ENCODE measurements at places on chromosomes 12 and 14.
A peak's percentile ranks its signal among the peaks of the same experiment; 100 is the strongest.

- H3K27ac ChIP-seq = no peak overlapping the region
- no peaks in the 10 kb centered on the region for H3K4me1 ChIP-seq
- H3K27me3 ChIP-seq = no peaks in the 10 kb centered on the region
- H3K36me3 ChIP-seq = no peaks in the 10 kb centered on the region
- DNase-seq = no peak
Observed at GRCh38 chr14:98634043-98634820, 637.8 kb downstream of the BCL11B start.

- no peaks in the 10 kb centered on the region for H3K36me3 ChIP-seq
- H3K27me3 ChIP-seq = no peaks in the 10 kb centered on the region
- H3K4me1 ChIP-seq = no peaks in the 10 kb centered on the region
- H3K27ac ChIP-seq = no peak overlapping the region
- DNase-seq = no peak
Observed at GRCh38 chr12:29395356-29395755, 14.4 kb upstream of the ERGIC2 start.

DNA sequence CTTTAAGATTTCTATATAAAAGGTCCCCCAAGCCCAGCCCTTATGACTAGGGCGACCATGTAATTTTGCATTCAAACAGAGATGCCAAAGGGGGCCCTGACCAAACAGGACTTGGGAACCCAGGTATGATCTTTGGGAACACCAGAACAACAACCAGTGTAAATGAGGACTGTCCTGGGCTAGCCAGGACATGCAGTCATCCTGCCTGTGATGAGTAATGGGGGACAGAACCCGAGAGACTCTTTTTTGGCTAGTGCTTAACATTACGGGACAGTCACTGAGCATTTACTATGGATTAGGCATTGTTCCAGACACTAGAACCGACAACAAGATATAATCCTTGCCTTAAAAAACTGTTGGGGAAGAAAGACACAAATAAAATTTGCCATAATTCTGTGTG is 337.3 kb downstream of the CACNA1C start:
- H3K36me3 ChIP-seq = no peaks in the 10 kb centered on the region
- no peaks in the 10 kb centered on the region for H3K27me3 ChIP-seq
- DNase-seq = no peak

GRCh38 chr12:120231316-120232011 is 30.6 kb upstream of the RPLP0 start:
- H3K4me3 ChIP-seq = no peak overlapping the region
- H3K27me3 ChIP-seq = no peaks in the 10 kb centered on the region
- peak; percentile 78 for DNase-seq
- H3K4me1 ChIP-seq = peaks cover 93% of the 10 kb centered on the region
- H3K27ac ChIP-seq = peak overlapping the region; percentile 99

DNA sequence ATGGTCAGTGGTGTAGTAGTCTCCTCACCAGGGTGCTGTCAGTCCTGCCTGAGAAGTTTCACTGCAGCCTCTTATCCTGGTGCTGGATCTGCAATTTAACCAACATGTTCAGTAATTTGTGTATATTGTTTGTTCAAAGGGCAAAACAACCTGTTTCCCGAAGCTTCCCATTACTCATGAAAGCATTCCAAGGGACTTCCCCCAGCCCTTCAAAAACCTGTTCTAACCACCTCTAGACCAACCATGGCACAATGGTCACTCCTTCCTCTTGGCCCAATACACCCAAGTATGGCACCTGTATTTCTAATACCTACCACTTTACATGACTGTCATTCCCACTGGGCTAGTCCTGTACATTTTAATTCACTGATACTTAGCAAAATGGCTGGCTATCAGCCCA is 12.1 kb downstream of the CKAP4 start:
- H3K4me1 ChIP-seq = no peaks in the 10 kb centered on the region
- H3K27me3 ChIP-seq = no peaks in the 10 kb centered on the region
- no peak overlapping the region for H3K4me3 ChIP-seq
- no peaks in the 10 kb centered on the region for H3K36me3 ChIP-seq
- DNase-seq = no peak

- H3K4me3 ChIP-seq = no peak overlapping the region
- H3K36me3 ChIP-seq = no peaks in the 10 kb centered on the region
- no peaks in the 10 kb centered on the region for H3K27me3 ChIP-seq
- peak overlapping the region; percentile 34 for H3K27ac ChIP-seq
- no peak for DNase-seq
Observed at GRCh38 chr14:101177301-101177971, 273.9 kb upstream of the RTL1 start.

GRCh38 chr14:20476776-20477175 is 7.6 kb downstream of the PNP start:
- H3K4me3 ChIP-seq = no peak overlapping the region
- H3K4me1 ChIP-seq = no peaks in the 10 kb centered on the region
- DNase-seq = no peak
- no peaks in the 10 kb centered on the region for H3K36me3 ChIP-seq
- no peak overlapping the region for H3K27ac ChIP-seq
- no peaks in the 10 kb centered on the region for H3K27me3 ChIP-seq

DNA sequence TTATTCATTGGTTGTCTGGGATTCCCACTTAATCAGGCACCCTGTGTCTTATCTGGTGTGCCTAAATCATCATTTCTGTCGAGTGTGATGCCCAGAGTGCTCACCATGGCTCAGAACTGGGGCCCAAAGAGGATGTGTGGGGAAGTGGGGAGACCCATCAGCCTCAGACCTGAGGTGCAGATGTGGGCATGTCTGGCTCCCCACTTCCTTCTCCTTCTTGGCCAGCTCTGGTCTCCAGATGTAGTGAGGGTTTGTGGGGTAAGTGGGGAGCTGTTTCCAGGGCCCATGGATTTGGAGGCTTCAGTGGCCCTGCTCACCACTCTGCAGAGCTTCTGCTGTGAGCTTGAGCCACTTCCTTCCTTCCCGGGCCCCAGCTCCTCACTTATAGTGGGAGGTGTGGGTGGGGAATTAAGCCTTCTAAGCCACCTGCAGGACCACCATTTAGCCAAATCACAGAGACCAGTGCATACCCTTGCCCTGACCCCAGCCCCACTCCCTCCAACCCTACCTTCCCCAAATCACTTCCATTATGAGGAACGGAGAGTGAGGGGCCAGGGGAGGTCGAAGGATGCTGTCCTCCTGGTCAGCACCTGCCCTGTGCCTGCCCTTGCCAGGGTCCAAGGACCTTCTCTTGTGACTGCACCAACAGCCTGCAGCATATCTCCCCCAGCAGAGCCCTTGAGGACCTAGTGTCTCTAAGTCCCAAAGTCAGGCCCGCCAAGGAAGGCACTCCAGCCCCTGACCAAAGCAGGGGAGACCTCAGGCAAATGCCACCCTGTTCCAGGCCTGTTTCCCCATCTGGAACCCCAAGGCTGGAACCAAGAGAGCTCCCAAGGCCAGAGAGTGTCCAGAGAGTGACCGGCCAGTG is 278.2 kb upstream of the RTL1 start:
- H3K36me3 ChIP-seq = no peaks in the 10 kb centered on the region
- H3K27me3 ChIP-seq = no peaks in the 10 kb centered on the region
- no peak overlapping the region for H3K27ac ChIP-seq
- no peak for DNase-seq
- H3K4me3 ChIP-seq = no peak overlapping the region
- H3K4me1 ChIP-seq = peaks cover 19% of the 10 kb centered on the region

DNA sequence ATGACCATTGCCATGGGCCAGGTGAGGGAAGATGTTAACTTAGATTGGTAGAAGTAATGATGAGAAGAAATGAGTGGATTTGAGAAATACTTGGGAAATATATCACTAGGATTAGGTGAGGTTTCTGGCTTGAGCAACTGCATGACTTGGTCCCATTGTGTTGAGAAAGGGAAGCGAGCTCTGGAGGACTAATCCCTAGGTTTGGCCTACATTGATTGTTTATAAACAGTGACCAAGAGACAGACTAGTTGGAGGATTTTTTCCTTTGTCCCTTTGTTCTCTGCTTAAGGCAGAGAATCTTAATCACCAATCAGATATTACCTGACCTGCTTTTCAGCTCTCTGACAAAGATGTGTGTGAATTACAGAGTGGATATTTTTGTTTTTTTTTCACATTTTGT is 100.5 kb downstream of the AEBP2 start:
- no peaks in the 10 kb centered on the region for H3K36me3 ChIP-seq
- no peak overlapping the region for H3K27ac ChIP-seq
- no peaks in the 10 kb centered on the region for H3K4me1 ChIP-seq
- no peak overlapping the region for H3K4me3 ChIP-seq
- no peak for DNase-seq

- no peaks in the 10 kb centered on the region for H3K4me1 ChIP-seq
- no peak overlapping the region for H3K4me3 ChIP-seq
- DNase-seq = no peak
- H3K27ac ChIP-seq = no peak overlapping the region
Observed at GRCh38 chr14:106877517-106877916, 1351.1 kb downstream of the TMEM121 start.

DNA sequence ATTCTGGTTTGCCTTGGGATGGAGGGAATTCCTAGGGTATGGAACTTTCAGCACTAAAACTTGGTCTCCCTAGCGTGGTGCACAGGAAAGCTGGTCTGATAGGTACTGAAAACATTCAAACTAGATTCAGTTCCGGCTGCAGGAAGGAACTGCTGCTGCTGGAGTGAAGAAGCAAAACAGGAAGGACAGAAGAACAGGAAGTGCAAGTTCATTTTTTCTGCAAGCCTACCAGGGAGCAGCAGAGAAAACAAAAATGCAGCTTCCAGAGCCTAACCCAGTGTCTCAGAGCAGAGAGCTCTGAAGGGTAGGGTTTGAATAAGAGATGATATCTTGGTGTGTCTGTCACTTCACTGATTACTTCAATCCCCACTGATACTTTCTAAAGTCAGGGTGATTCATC is 165.2 kb downstream of the VRK1 start:
- DNase-seq = no peak
- H3K27ac ChIP-seq = no peak overlapping the region
- no peaks in the 10 kb centered on the region for H3K4me1 ChIP-seq
- H3K27me3 ChIP-seq = no peaks in the 10 kb centered on the region
- H3K36me3 ChIP-seq = no peaks in the 10 kb centered on the region

- H3K27me3 ChIP-seq = no peaks in the 10 kb centered on the region
- peaks cover 33% of the 10 kb centered on the region for H3K4me1 ChIP-seq
- H3K36me3 ChIP-seq = no peaks in the 10 kb centered on the region
- H3K4me3 ChIP-seq = no peak overlapping the region
- no peak for DNase-seq
- peak overlapping the region; percentile 75 for H3K27ac ChIP-seq
Observed at GRCh38 chr12:27190761-27191160, 53.3 kb upstream of the STK38L start.

DNA sequence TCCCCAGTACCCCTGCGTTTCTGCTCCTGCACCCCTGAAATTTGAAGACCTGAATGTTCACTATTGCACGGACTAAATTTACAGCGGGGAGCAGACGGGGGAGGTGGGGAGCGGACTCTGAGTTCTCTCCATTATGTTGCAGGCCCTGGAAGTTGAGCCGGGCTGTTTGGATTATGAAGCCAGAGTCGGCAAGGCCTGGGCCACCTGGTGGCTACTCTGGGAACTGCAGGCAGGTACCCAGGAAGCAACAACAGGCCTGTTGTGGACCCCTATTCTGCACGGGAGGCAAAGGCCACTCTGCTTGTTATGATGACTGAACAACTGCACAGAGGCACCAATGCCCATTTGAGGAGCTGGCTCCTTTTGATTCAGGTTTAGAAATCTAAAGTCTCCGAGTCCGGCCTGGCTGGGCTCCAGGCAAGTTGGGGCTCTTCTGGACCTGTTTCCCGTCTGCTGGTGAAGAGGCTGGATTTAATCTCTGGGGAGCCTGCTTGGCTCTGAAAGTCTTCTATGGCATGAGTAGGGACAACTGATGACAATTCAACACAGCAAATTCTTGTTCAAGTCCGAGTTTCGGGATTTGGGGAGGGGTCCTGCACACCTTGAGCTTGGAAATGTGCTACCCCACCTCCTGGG is 34.1 kb upstream of the FAM181A start:
- peak; percentile 82 for DNase-seq
- no peak overlapping the region for H3K27ac ChIP-seq
- H3K4me3 ChIP-seq = no peak overlapping the region

GRCh38 chr12:116508145-116509121 is 50.7 kb upstream of the MAP1LC3B2 start:
- H3K36me3 ChIP-seq = no peaks in the 10 kb centered on the region
- H3K27me3 ChIP-seq = no peaks in the 10 kb centered on the region
- no peak overlapping the region for H3K4me3 ChIP-seq
- H3K4me1 ChIP-seq = peaks cover 3% of the 10 kb centered on the region
- DNase-seq = no peak

GRCh38 chr14:90774316-90774715 is 41.9 kb downstream of the TTC7B start:
- H3K4me3 ChIP-seq = no peak overlapping the region
- H3K4me1 ChIP-seq = no peaks in the 10 kb centered on the region
- H3K27ac ChIP-seq = no peak overlapping the region
- no peak for DNase-seq
- no peaks in the 10 kb centered on the region for H3K36me3 ChIP-seq

DNA sequence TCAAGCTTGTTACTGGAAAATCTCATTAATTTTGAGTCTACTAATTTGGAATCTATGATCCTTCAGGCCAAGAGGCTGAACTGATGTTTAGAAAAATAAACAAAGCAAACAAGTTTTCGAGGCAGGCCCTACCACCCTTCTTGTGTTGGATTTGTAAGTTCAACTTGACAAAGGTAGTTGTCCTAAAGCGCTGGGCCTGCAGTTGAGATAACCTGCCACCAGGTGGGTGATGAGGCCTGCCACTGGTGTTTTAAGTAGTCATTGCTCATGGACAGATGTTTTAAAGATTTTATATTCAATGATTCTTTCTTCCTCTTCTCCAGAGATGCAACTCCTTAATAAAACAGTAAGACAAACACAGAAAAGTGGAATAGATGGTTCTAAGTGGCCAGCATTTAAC is 19.4 kb downstream of the ACVRL1 start:
- peaks cover 13% of the 10 kb centered on the region for H3K4me1 ChIP-seq
- H3K27ac ChIP-seq = no peak overlapping the region
- peak; percentile 64 for DNase-seq
- H3K27me3 ChIP-seq = no peaks in the 10 kb centered on the region
- no peaks in the 10 kb centered on the region for H3K36me3 ChIP-seq

DNA sequence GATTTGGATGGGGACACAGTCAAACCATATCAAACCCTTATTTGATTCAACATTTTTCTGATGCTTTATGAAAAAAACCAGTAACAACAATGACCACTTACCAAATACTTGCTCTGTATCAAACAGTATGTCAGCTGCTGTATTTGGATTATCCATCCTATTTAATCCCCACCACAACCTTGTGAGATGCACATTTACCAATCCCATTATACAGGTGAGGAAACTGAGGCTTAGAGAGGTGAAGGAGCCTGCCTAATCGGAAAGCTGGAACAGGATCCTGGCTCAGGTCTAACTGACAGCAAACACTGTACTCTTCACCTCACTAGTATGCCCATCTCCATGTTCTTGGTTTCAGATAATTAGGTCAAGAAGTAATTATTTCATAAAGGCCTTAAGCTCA is 13.8 kb downstream of the CHST11 start:
- no peak overlapping the region for H3K27ac ChIP-seq
- H3K4me1 ChIP-seq = no peaks in the 10 kb centered on the region
- no peaks in the 10 kb centered on the region for H3K27me3 ChIP-seq
- no peaks in the 10 kb centered on the region for H3K36me3 ChIP-seq
- H3K4me3 ChIP-seq = no peak overlapping the region

- H3K27me3 ChIP-seq = no peaks in the 10 kb centered on the region
- no peak for DNase-seq
- no peak overlapping the region for H3K4me3 ChIP-seq
- no peak overlapping the region for H3K27ac ChIP-seq
- H3K36me3 ChIP-seq = no peaks in the 10 kb centered on the region
- no peaks in the 10 kb centered on the region for H3K4me1 ChIP-seq
Observed at GRCh38 chr12:123891011-123891410, 81.6 kb downstream of the CCDC92 start.

GRCh38 chr14:104388541-104389325 is 190.8 kb upstream of the C14orf180 start:
- H3K36me3 ChIP-seq = no peaks in the 10 kb centered on the region
- no peaks in the 10 kb centered on the region for H3K27me3 ChIP-seq
- H3K4me1 ChIP-seq = no peaks in the 10 kb centered on the region
- H3K27ac ChIP-seq = no peak overlapping the region
- no peak overlapping the region for H3K4me3 ChIP-seq
